ENCODE measurements at places on chromosomes 5 and 9.

DNA sequence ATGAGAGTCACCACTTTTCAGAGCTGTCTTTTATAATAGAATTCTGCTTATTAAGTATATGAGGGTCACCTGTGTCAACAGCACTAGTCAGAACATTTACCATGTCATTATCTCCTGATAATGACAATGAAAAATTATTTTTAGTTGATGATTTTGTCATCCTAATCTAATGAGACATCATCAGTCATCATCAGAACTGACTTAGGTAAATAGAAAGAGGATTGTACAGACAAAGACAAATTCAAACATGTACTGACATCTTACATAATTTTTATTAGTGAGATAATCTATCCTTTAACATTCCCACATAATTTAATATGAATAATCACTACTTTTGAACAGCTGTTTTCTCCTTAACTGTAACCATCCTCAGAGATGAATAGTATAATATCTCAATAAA is 22.6 kb downstream of the CDH9 start:
- no peak for DNase-seq

DNA sequence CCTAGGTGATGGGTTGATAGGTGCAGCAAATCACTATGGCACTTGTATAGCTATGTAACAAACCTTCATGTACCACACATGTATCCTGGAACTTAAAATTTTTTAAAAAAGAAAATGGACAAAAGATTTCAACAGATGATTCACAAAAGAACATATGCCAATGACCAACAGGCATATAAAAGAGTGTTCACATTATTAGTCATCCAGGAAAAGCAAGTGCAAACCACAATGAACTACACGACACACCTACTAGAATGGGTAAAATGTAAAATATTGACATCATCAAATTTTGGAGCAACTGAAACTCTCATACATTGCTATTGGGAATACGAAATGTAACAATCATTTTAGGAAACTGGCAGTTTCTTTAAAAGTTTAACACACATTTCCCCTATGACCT is 109.9 kb downstream of the YIPF5 start:
- no peak for DNase-seq

DNA sequence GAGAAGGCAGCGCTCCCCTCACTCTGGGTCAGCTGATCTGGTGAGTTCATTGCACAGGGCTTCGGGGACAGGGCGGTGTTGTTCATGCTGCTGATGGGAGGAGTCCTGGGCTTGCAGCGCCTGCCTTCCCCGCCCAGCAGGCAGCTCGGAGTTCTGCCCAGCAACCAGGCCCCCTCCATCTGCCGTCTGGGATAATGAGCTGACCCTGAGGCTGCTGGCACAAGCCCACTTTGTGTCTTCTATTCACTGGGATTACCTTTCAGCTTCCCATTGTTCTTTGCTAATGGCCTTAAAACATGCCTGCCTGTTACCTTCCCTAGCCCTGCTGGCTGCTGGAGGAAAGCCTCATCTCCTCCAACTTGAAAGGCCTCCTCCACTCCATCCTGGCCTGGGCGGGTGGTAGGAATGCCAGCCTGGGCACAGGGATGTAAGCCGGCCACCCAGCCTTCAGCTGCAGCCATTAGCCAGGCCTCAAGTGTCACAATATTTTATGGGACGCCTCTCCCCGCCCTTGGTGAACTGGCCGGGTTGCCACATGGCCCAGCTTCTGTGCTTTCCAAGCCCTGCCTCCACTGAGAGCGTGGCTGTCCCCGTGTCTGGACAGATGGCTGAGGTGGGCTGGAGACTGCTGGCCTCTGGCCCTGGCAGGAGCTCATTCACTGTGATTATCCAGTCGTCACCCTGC is 70.4 kb downstream of the GADD45G start:
- DNase-seq, result no peak

DNA sequence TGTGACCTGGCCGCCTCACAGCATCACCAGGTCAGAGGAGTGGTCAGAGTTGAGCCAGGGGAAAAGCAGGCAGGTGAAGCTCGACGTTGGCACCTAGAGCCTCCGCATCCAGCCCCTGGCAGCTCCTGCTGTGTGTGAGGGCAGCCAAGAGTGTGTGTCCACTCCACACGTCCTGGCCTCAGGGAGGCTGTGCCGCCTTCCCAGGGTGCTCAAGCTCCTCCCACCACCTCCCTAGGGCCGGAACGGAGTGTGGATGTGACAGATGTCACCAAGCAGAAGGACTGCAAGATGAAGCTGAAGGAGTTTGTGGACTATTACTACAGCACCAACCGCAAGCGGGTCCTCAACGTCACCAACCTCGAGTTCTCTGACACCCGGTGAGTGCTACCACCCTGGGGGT is 72.5 kb downstream of the PHF2 start:
- DNase-seq, result no peak

GRCh38 chr5:94906750-94907149 is 288.3 kb downstream of the SLF1 start:
- DNase-seq, result no peak

- DNase-seq, result no peak
Observed at GRCh38 chr5:37756248-37756647, 83.6 kb downstream of the GDNF start.

Measured in stimulated activated CD4-positive, alpha-beta T cell treated with anti-CD3 and anti-CD28 coated beads, Interleukin-1b, Interleukin-23, amount 100 ng/mL, for 1 hour (primary cell).